Skeletal muscle cell (primary cell): ENCODE measurements at places on chromosomes 3 and 15.

DNA sequence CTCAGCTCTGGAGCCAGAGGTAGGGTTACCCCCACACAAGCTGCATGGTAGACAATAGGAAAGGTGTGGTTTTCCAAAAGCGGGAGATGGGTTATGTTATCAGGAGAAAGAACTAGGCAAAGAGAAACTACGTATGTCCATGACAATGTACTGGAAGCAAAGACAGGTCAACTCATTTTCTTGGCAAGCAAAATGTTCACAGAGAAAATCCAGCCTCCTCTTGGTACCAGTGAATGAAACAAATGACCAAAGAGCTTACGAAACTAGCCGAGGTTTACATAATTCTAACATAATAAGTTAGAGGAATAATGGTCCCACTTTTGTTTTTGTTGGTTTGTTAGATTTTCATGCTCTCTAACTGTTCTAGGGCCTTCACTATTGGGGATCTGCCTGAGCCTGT is 338.1 kb upstream of the TGFBR2 start:
- no peak for DNase-seq

GRCh38 chr3:139127101-139127500 is 82.4 kb upstream of the PRR23C start:
- peak; percentile 70 for DNase-seq

- DNase-seq: no peak
Measured at GRCh38 chr15:100734586-100734985, 132.2 kb downstream of the ASB7 start.

- DNase-seq: no peak
Measured at GRCh38 chr15:52318729-52319500, 23.3 kb upstream of the MYO5C start.

GRCh38 chr15:55402707-55403106 is 5.5 kb downstream of the CCPG1 start:
- DNase-seq: no peak

- no peak for DNase-seq
Measured at GRCh38 chr3:125389282-125389681, 14.2 kb upstream of the ZNF148 start.

- DNase-seq: peak; percentile 49
Measured at GRCh38 chr3:121482660-121483059, 63.1 kb downstream of the POLQ start.

DNA sequence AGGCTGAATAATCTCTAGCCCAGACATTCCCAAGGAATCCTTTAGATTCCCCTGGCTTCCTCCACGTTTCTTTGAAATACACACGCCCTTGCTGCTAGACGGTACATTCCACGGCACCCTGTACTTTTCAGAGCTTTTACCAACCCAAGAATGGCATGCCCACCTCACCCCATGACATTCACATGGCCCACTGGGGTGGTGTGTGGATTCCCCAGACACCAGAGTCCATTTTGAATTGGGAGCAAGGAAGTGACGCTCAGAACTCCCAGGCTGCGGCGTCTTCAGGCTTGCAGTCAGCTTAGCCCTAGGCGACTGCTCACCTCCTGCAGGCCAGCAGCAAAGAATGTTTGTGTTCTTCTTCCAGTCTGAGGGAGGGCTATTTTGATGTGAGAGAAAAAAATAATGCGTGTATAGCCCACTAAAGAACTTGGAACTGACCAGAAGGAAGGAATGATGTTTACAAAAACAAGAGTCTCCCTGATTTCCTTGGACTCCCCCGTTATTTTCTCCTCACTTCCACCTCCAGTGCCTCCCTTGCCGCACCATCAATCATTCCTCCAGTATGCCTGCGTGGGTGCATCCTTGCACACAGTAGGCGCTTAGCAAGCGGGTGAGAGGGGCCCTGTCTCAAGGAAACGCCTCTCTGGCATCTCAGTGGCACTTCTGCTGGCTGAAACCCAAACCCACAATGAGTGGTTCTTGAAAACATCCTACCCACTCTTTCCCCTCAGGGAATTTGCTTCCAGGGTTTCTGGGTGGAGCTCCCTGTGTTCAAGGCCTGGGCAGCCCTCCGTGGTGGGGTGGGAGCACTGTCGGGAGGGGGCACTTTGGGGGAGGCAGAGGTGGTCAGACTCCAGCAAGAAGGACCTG is 59.9 kb downstream of the SMAD6 start:
- DNase-seq: no peak

- no peak for DNase-seq
Measured at GRCh38 chr3:150150633-150151032, 179.9 kb upstream of the PFN2 start.

DNA sequence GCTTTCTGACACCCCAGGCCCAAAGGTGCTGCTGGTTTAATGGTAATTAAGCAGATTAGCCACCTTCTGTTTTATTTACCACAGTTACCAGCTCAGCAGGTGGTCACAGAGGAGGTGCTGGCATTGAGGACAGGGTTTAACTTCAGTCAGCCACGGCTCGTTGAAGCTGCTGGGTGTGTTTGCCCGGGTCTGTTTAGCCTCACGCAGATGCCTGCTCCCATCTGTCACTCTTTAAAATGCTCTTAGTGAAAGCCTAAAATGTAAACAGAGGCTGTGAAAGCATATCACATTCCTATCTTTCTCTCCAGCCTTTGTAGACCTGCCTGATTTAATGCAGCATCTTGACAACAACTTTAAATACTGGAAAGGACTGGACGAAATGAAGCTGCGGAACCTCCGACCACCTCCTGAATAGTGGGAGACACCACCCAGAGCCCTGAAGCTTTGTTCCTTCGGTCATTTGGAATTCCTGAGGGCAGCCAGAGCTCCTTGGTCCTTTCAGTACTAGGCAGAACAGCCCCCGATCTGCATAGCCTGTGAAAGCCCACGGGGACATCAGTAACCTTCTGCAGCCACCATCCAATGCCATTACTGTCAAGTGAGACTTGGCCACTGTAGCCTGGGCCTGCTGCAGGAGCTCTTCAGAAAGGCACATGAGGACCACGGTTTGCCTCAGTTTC is 156.0 kb downstream of the PDE8A start:
- DNase-seq: no peak

- DNase-seq: no peak
Measured at GRCh38 chr3:73626106-73626505, 1.4 kb upstream of the PDZRN3 start.

DNA sequence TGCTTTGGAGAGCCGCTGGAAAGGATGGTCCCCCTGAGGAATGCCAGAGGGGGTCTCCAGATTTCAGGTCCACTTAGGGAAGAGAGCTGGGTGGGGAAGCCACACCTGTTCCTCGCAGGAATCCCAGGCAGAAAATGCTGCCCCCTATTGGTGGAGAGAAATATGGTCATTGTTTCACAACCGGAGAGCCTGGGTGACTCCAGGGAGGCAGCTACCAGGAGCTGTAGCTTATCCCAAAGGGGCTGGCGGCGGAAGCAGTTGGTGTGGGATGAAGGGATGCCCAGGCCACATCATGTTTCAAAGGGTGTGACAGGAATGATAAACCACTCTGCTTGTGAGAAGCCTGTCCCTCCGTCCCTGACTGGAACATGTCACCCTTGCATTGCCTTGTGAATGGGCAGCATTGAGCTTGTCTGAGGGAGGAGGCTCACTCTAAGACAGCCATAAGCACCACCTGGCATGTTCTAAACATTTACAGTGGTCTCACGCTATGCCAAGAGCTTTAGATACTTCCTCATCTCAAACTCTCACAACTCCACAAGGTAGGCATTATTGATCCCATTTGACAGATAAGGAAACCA is 34.5 kb downstream of the POMGNT2 start:
- no peak for DNase-seq

DNA sequence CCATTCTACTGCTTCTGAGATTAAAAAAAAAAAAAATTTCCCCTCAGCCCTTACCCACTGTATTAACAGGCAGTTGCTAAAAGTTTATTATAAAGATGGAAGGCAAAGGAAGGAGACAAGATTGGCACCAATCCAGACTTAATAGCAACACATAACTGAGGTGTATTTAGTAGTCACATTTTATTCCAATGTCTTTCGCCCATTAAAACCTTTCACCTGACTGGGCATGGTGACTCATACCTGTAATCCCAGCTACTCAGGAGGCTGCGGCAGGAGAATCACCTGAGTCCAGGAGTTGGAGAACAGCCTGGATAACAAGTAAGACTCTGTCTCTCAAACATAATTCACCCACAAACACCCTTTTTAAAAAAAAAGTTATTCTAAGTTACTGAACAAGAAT is 4.4 kb downstream of the ACAP2 start:
- no peak for DNase-seq

GRCh38 chr3:27585429-27585828 is 101.2 kb upstream of the SLC4A7 start:
- DNase-seq: no peak

DNA sequence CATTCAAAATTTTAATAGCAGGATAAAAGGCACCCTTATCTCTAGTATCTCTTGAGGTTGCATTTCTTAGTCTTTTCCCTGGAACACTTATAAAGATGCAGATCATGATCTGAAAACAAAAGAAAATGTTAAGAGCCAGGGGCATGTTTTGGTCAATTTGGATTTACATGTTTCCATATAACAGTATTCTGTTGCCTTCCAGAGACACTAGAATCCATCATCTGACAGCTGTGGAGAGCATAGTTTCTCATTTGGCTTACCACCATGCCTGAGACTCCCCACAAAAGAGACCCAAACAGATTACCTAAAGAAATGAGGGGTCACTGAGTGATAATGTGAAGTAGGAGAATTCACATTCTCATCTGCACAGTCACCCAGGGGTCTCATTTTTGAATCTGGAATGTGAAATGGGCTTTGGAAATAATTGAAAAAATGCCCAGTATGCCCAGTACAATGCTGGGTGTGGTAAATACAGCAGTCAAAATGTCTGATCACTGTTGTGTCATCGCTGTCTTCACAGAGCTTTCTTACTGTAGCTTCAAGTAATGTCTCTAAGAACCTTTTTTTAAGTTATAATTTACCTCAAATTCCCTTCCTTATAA is 79.9 kb upstream of the ZBTB20 start:
- DNase-seq: no peak

DNA sequence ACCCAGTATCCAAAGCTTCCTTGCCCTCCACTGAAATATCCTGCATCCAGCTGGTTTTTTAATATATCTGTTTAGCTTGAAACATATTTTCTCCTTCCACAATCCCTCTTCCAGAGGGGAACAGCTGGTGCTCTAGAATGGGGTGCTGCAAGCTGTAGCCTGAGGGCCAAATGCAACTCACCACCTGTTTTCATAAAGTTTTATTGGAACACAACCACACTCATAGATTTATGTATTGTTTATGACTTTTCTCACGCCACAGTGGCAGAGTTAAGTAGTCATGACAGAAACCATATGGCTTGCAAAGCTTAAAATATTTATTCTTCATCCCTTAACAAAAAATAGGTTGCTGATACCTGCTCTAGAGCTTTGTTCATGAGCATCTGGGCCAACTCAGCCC is 298.7 kb downstream of the CLSTN2 start:
- no peak for DNase-seq

DNA sequence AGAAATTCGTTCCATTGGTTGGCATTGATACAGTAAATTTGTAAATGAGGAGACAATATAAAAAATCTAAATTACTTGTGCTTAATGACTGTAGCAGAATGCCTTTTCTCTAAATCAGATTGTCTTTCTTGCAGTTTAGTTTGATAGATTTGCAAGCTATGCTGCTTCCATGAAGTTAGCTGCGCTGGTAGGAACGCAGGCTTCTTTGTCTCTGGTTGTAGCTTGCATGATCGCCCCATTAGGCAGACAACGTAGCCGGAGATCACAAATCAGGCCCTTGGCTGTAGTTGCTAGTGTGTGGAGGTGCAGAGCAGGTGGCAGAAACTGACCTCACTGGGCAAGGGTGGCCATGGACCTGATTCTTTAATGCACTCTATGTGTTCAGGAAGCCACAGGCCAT is 6.1 kb downstream of the ZIC1 start:
- DNase-seq: no peak

DNA sequence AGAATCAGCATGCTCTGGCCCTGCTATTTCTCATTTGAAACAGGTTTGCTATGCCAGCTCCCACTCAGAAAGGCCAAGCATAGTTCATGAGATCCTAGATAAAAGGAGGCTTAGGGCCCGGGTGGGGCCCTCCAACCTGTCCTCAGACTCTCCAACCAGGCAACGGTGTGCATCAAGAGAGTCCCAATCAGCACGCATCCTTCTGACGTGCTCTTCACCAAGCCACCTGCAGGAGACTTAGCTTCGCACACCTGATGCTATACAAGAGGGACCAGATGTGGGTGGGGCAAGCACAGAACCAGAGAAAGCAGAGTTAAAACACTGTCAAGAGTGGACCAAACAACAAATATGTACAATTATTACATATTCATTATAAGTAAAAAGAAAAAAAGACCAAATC is 17.3 kb downstream of the STIMATE start:
- no peak for DNase-seq

- no peak for DNase-seq
Measured at GRCh38 chr3:16885593-16886302, 993 bp downstream of the PLCL2 start.

GRCh38 chr3:67335813-67336212 is 318.6 kb downstream of the SUCLG2 start:
- no peak for DNase-seq

GRCh38 chr3:185766329-185767001 is 58.4 kb downstream of the IGF2BP2 start:
- DNase-seq: no peak

- no peak for DNase-seq
Measured at GRCh38 chr3:152209060-152209459, 59.7 kb upstream of the MBNL1 start.
